ENCODE measurements at places on chromosomes 6 and 20.

DNA sequence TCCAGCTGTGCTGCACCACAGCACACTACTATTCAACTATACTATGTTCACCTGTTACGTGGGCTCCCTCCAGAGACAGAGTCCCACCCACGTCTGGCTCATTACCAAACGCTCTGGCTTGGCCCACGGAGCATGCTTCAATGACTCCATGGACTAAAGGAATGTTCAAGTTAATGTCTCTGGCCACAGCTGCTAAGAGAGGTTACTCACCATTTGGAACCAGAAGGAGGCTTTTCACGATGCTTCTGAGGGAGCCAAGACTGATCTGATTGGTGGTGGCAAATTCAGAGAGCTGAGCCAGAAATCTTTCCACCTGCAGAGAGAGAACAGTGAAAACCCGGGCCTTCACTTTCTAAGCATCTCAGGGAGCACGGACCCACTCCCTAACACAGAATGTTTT is 15.6 kb downstream of the COMMD7 start:
- peak; percentile 36 for DNase-seq

- DNase-seq: peak; percentile 86
Observed at GRCh38 chr6:106128981-106129781, 43.0 kb downstream of the PRDM1 start.

DNA sequence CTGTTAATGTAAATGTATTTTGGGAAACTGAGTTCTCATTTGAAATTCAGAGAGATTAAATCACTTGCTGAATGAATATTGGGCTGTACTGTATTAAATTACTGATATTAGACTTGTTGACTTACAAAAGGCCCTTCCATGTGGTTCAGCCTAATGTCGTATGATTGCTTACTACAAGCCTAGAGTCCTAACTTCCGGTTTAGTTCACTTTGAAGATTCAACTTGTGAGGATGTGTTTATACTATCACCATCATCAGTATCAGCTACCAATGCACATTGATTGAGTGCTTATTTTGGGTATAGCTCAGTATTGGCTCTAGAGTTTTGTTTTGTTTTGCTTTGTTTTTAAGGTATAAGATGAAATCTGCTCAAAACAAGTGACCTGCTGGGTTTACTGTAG is 48.3 kb downstream of the FAM217A start:
- DNase-seq: no peak

DNA sequence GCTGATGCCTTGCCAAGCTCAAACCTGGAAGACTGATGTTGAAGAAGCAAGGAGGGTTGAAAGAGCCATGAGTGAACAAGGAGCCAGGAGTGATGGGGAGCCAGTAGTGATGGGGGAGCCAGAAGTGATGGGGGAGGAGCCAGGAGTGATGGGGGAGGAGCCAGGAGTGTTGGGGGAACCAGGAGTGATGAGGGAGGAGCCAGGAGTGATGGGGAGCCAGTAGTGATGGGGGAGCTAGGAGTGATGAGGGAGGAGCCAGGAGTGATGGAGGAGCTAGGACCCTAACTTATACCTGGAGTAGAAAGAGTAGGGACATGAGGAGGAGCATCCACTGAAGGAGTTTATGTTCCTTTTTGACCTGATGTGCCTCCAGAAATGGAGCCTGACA is 14.6 kb upstream of the CD93 start:
- DNase-seq: no peak

- DNase-seq: no peak
Observed at GRCh38 chr6:27897580-27898206, 14.5 kb downstream of the OR2B2 start.

DNA sequence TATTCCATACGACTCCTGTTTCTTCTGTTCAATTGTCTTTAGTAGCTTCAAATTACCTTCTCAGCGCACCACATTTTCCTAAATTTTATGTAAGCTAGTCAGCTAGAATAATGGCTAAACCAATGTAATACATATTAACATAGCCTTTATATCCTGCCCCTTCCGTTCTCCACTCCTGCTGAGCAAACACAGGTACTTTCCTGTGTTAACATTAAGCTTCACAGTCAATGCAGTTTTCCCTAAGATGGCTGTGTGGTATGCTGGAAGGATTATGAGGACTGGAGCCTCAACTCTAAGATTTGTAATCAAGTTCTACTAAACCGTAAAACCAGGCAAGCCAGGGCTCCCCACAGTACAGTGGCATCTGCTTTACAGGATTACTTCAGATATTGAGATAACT is 29.4 kb downstream of the HTR1B start:
- no peak for DNase-seq

- no peak for DNase-seq
Observed at GRCh38 chr6:107330168-107330567, 129.2 kb downstream of the PDSS2 start.

- no peak for DNase-seq
Observed at GRCh38 chr6:95978230-95978629, 37.5 kb upstream of the FUT9 start.

DNA sequence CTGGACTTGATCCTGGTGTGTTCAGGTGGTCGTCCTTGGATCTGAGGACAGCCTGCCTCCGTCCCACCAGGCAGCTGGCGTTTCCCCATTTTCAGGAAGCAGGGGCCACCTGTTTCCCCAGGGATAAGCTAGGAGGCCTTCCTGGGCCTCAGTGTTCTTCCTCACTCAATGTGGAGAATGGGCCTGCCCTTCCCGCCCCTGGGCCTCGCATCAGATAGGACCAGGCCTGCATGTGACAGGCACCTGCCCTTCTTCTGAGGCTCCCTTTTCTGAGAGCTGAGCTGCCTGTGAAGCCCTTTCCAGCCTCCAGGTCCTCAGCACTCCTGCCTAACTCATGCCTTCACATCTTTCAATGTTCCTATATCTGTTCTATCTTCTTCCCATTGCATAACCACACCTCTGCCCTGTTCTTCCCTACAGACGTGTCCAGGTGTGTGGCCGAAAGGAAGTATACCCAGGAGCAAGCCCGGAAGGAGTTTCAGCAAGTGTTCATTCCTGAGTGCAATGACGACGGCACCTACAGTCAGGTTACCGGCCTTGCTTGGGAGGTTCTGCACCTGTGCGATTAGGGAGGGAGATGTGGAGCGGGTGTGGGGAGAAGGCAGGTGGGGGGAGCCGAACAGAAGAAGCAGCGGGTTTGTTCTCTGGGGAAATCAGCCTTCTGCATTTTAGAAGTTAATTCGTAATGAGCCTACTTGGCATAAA is 85.1 kb downstream of the SMOC2 start:
- no peak for DNase-seq

GRCh38 chr6:80173411-80173810 is 66.9 kb downstream of the BCKDHB start:
- no peak for DNase-seq

All from AG09319 (cell line).